ENCODE measurements at places on chromosomes 2 and 18.

DNA sequence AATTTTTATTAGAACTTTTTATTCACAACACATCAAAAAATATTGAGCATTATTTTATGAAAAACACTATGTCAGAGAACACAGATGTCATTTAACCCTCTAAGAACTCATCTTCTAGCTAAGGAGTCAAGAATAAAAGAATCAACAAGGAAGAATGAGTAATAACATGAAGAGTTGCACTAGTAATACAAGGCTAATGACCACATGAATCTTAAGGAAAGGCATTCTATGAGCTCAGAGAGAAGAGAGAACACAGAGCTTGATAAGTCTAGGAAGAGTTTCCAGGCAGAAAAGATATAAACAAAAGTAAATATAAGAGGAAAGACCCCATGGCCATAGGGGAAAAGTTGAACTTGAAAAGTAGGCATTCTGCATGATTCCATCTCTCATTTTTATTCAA is 166.5 kb downstream of the MAIP1 start:
- no peak for DNase-seq

GRCh38 chr2:235493775-235494715 is at the start of gene AGAP1:
AGAP1 (plus strand) TSS chr2:235494043.
- DNase-seq, result peak; percentile 89

DNA sequence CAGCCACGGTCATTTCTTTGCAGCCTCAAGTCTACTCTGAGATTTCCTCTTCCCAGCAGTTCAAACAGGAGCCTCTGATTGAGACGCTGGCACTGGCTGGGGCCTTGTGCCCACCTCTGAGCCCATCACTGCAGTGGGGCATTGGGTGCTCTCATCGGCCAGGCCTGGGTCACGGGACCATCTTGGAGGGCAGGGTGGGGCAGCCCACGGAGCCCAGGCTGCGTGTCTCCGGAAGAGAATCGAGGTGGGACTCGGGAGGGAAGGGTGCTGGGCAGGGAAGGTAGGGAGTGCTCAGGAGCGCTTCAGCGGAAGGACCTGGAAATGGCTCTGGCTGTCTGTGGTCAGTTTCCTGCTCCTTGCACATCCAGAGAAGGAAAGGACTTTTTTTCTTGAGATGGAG is 82.4 kb downstream of the RTP5 start:
- no peak for DNase-seq

GRCh38 chr18:34121200-34121721 is 103.5 kb downstream of the NOL4 start:
- DNase-seq, result no peak

- peak; percentile 75 for DNase-seq
These were observed 16.7 kb upstream of the MRO start for GRCh38 chr18:50836521-50836957.

GRCh38 chr2:234300932-234301823 is 195.7 kb downstream of the ARL4C start:
- no peak for DNase-seq

DNA sequence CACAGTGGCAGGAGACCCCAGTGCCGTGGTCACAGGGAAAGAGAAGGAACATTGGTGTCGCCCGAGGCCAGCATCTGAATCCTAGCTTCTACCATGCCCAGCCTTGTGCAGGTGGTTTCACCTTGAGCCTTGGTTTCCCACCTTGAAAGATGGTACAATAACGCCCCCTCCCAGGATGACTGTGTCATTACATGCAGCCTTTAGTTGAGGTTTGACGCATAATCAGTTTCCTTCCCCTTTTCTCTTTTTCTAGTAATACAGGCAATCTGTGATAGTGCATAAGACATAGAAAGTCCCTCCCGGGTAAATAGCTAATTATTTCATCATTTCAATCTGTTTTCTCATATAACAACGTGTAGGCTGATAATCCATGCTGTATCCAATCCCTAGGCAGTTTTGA is 29.8 kb upstream of the ZNF407 start:
- DNase-seq, result no peak

DNA sequence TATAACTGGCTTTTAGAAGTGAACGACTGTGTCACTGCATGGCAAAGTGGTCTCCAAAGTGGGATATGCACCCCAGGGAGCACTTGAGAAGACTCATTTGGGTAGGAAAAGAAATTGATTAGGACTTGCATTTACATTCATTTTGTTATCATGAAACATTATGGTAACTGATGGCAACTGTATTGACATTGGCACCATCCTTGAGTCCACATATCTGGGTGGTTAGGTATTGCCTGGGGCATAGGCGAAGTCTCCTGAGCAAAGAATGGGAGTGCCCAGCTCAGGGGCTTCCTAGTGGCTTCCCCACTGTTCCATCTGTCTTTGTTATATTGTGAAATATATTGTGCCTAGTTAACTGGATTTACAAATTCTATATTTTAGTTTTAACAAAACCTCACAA is 29.2 kb downstream of the SPATS2L start:
- peak; percentile 35 for DNase-seq

- DNase-seq, result no peak
These were observed 550.4 kb downstream of the ARHGAP15 start for GRCh38 chr2:143679617-143680016.

DNA sequence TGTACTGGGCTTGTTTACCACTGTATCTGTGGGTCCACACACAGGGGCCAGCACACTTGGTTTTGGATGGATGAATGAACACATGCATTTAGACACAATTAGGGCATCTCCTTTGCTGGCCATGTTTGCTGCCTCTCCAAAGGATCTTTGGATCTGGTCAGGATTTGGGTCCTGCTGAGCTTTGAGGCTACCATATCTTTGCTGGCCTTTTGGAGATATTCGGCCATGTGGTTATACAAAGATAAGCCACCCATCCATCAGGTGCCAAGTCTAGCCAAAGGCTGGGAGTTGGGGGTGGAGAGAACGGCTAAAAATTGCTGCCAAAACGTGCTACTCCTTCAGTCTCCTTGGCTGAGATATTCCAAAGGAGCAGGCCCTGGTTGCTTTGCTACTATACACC is 18.2 kb upstream of the FZD7 start:
- DNase-seq, result no peak

- DNase-seq, result no peak
These were observed 1.3 kb downstream of the SIX2 start for GRCh38 chr2:45007961-45008295.

- no peak for DNase-seq
These were observed 11.8 kb upstream of the TEX51 start for GRCh38 chr2:126886916-126887280.

DNA sequence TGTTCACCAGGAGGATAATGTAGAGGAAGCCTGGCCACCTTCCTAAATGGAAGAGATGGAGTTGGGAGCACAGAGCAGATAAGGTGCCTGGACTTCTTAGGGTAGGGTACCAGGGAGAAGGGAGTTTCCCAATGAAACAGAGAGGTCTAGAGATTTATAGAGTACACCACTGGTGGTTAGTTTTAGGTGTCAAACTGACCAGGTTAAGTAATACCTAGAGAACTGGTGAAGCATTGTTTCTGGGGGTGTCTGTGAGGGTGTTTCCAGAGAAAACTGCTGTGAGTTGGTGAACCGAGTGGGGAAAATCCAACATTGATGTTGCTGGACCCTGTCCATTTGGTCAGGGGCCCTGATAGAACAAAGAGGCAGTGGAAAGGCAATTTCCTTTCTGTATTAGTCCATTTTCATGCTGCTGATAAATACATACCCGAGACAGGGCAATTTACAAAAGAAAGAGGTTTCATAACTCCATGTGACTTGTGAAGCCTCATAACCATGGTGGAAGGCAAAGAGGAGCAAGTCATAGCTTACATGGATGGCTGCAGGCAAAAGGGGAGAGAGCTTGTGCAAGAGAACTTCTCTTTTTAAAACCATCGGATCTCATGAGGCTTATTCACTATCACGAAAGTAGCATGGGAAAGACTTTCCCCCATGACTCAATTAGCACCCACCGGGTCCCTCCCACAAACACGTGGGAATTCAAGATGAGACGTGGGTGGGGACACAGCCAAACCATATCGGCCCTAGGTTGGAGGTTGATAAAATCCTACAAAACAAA is 260.8 kb downstream of the CBLN2 start:
- DNase-seq, result no peak

- DNase-seq, result no peak
These were observed 184.0 kb downstream of the PDE11A start for GRCh38 chr2:177888581-177888980.

DNA sequence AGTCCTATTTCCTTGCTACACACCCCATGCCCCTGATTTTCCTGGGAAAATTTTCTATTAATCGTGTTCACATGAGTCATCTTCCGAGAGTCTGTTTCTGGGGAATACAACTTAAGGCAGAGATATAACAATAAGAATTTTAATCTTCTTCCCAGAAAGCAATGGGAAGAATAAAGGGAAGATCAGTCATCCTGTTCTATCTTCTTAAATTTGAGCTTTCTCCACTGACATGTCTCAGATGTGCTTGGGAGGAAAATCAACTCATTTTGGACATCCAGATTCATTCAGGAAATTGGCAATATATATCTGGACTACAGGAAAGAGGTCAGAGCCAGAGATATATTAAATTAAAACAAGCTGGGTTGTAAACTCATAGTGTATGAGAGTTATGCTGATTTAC is 62.3 kb upstream of the SPAG16 start:
- DNase-seq, result no peak

GRCh38 chr18:13890761-13891361 is 24.5 kb downstream of the MC2R start:
- no peak for DNase-seq

GRCh38 chr2:218876562-218877219 is 4.0 kb upstream of the WNT10A start:
- peak; percentile 64 for DNase-seq

DNA sequence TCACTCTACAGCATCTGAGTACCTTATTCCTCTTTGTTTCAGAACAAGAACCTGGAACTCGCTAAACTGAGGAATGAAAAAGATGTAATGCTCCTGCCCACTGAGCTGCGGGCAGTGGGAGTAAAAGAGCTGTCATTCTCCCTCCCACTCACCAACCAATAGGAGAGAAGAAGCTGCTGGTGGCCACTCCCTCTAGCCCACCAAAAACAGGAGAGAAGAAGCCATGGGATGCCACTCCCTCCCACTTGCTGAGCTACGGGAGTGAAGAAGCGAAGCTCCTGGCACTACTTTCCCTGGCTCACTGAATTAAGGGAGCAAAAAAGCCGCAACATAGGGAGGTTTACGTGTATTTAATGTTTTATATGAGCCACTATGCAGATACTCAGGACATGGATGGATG is 53.7 kb downstream of the RIT2 start:
- DNase-seq, result no peak

All from EL (cell line).